COLO829 (cell line): ENCODE measurements at places on chromosomes 7 and 10.

- DNase-seq = no peak
Observed at GRCh38 chr10:31058795-31059703, 27.4 kb upstream of the ZNF438 start.

DNA sequence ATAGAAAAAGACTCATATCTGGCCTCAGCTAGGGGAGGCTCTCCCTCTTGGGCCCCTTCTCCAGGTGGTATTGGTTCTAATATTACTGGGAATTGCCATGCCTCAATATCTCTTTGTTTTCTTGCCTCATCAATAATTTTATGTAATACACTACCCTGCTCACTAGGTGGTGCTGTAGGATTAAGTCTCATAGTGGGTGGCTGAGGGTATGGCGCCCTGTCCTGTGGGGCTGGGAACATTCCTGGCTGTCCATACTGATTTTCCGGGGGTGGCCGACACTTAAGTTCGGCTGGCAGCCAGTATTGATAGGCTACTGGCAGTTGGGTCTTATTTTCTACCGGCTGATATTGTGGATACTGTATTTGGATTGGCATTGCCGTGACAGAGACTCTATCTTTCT, 9.0 kb upstream of the TAS2R3 start:
- peak; percentile 70 for DNase-seq

DNA sequence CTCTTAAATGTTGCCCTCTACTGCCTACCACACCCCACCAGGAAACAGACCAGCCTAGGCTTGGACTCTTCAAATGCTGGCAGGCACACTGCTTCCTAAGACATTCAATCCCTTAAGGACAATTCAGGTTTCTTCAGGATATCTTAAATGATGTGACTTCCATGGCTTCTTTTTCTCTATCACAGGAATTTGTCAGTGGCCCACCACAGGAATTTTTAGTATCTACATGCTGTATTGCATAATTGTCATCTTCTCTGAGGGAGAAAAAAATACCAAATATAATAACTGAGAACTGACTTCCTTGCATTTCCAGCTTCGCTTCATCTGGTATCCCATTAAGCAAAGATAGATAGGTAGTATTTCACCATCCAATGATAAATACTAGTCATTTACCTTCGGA, 129.3 kb downstream of the WNT2 start:
- no peak for DNase-seq

DNA sequence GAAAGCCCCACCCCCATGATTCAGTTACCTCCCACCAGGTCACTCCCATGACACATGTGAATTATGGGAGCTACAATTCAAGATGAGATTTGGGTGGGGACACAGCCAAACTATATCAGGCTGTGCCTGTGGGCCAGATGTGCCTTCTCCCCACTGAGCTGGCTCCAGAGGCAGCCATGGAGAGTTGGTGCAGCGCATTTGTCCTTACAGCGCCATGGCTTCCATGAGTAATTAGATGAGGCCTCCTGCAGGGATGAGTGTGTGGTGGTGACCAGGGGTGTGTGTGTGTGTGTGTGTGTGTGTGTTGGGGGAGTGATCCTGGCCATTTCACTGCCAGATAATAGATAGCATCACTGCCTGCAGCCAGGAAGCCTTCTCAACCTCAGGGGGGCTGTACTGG, 94.6 kb downstream of the FANK1 start:
- DNase-seq = no peak

GRCh38 chr7:130891254-130892094, 157.5 kb upstream of the KLF14 start:
- DNase-seq = peak; percentile 85
